NCI-H1048 (cell line): ENCODE measurements at places on chromosomes 5 and 9.

DNA sequence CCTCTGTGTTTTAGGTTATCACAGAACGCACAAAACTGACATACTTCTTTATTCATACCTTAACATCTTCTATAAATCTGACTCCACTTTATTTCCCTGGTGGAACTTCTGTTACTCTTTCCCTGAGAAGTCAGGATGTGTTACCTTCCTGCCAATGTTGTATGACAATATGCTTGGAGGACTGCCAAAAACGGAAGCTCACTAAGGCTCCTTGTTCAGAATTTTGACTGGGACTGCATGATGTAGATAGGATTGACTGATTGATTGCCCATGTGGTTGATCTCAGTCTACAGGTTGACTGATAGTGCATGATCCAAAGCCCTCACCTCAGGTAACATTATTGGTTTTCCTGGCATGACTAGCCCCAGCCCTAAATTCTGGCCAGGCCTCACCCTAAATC lies 319.4 kb downstream of the TLR4 start:
- DNase-seq: no peak

DNA sequence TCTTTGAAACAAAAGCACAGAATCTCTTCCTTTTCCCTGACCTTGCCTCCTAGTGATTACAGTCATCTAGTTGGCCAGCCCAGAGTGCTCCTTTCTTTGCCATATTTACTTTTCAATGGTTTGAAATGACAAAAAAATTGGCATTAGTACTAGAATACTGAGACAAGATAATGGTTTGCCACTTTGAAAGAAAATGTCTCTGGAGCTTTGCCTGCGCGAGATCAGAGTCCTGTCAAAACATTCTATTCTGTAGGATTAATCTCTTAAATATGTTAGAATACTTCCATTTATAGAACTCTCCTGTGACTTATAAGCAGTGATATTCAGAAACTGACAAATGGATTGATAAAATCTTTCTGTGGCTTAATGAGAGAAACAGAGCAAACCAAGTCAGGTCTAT lies 484.0 kb upstream of the IZUMO3 start:
- DNase-seq: no peak

GRCh38 chr9:100425758-100426157 lies 1.2 kb upstream of the MSANTD3 start:
- DNase-seq: no peak

- no peak for DNase-seq
These were observed 139.3 kb downstream of the PAX5 start for GRCh38 chr9:36894695-36895310.

- DNase-seq: no peak
These were observed 93.6 kb upstream of the PITX1 start for GRCh38 chr5:135127439-135128240.

DNA sequence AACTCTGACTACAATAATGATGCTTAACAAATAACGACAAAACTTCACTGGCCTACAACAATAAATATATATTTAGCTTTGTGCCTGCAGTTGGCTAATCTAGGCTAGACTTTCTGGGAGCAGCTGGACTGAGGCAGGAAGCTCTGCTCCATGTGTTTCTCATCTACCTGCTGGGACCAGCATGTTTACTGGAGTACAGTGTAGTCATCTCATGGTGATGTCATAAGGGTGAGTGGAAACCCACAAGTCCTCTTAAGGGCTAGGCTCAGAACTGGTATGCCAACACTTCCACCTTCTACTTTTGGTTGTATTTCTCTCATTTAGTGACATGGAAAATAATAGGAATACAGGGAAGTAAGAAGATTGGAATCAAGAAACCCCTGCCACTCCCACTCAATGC lies 85.7 kb upstream of the NIPBL start:
- DNase-seq: no peak

- DNase-seq: no peak
These were observed 2.2 kb downstream of the PAX5 start for GRCh38 chr9:37031902-37032301.

- DNase-seq: no peak
These were observed 73.7 kb upstream of the ADAMTS2 start for GRCh38 chr5:179418972-179419371.

DNA sequence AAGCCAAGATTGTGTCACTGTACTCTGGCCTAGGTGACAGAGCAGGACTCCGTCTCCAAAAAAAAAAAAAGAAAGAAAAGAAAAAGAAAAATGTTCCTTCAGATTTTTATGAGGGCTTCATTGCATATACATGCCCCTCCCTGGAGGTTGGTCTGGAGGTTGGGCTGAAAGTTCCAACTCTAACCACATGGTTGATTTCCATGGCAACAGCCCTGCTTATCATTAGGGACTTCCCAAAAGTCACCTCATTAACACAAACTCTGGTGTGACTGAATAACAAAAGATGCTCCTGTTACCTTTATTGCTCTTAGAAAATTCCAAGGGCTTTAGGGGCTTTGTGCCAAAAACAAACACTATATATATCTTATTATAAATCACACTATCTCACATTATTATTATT lies 113.8 kb downstream of the TMC1 start:
- no peak for DNase-seq

GRCh38 chr5:35902046-35902672 lies 36.3 kb downstream of the CAPSL start:
- DNase-seq: no peak

GRCh38 chr5:43514471-43514815 lies 505 bp downstream of the C5orf34 start:
- no peak for DNase-seq

GRCh38 chr5:151450605-151451004 lies 3.2 kb downstream of the SLC36A1 start:
- no peak for DNase-seq

DNA sequence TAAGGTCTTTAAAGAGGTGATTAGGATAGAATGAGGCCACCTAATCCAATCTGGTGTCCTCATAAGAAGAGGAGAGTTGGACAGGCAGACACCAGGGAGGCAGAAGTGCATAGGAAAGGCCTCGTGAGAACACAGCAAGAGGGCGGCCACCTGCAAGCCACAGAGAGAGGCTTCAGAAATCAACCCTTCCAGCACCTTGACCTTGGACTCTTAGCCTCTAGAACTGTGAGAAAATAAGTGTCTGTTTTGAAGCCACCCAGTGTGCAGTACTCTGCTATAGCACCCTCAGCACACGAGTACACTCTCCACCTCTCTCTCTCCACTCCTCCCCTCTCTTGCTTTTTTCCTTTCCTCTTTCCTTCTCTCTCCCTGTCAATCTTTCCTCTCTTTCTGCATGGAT lies 26.8 kb downstream of the NIPAL4 start:
- no peak for DNase-seq

GRCh38 chr5:115751176-115751575 lies 65.3 kb downstream of the CDO1 start:
- no peak for DNase-seq

DNA sequence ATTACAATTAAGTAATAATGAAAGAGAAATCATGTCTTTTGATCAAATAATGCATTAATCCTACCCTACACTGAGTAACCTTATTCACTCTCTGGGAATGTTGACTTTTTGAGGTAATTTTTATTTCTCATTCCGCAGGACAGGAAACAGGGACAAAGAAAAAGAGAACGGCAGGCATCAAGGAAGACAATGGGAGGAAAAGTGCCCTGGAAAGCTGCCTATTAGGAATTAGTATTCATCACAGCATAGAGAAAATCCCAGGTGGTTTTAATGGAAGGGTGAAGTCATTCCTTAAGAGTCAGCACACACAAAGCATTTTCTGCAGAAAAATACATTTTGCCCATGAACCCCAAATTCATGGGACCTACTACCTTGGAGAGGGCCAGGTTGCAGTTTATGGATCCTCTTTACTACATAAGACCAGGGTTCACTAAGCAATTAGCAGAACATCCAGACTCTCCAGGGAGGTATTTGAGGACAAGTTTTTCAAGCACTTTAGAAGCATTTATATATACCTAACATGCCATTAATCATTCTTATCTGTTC lies 9.4 kb downstream of the FSTL4 start:
- no peak for DNase-seq

DNA sequence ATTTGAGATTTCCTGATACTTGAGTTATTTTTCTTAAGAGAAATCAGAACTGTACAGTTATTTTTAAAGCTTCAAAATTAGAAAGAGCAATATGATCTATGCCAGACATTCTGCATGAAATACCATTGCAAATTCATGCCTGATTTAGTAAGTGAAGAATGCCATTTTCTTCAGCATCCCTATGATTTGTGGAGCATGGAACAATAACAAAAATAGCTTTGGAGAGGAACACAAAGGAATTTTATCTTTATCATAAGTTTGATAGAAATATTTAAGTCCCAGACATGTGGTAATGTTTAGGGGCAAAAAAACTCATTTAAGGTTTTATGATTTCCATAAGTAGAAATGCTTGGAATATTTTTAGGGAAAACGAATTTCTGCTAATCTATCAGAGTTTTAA lies 1863.4 kb downstream of the EFNA5 start:
- DNase-seq: no peak

DNA sequence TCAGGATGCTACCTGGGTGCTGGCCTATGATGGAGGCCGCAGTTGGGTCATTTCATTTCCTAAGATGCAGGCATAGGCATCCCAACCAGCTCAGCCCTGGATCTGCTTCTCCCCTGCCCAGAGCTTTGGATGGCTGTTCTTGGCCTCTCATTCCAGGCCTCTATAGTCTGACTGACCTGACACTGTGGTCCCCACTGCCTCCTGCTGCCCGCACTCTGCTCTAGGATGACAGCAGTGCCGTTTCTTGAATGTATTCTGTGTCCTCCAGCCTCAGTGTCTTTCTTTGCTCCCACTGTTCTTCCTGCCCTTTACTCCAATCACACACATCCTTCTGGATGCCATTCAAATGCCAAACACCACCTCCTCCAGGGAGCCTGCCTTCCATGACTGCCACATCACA lies 235.7 kb downstream of the HSPA4 start:
- no peak for DNase-seq

- DNase-seq: no peak
These were observed 10.0 kb upstream of the SHISAL2B start for GRCh38 chr5:64680289-64680688.

- DNase-seq: no peak
These were observed 729 bp upstream of the TNPO1 start for GRCh38 chr5:72815580-72816283.

DNA sequence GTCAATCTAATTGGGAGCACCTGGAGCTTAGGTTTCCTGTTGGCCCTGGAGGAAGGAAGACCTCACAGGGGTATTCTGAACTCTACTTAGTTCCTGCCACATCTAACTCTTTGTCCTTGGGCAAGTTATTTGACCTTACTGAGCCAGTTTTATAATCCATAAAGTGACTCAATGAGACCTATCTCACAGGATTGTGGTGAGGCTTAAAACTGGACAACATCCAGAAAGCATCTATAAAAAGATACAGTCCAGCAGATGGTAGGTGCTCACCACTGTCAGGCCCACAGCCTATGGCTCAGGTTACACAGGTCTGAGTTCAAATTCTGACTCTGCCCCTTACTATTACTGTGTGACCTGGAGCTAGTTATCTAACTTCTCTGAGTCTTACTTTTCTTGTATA lies 23.3 kb downstream of the KCNV2 start:
- no peak for DNase-seq

GRCh38 chr5:123438244-123438643 lies 15.0 kb upstream of the CEP120 start:
- no peak for DNase-seq

DNA sequence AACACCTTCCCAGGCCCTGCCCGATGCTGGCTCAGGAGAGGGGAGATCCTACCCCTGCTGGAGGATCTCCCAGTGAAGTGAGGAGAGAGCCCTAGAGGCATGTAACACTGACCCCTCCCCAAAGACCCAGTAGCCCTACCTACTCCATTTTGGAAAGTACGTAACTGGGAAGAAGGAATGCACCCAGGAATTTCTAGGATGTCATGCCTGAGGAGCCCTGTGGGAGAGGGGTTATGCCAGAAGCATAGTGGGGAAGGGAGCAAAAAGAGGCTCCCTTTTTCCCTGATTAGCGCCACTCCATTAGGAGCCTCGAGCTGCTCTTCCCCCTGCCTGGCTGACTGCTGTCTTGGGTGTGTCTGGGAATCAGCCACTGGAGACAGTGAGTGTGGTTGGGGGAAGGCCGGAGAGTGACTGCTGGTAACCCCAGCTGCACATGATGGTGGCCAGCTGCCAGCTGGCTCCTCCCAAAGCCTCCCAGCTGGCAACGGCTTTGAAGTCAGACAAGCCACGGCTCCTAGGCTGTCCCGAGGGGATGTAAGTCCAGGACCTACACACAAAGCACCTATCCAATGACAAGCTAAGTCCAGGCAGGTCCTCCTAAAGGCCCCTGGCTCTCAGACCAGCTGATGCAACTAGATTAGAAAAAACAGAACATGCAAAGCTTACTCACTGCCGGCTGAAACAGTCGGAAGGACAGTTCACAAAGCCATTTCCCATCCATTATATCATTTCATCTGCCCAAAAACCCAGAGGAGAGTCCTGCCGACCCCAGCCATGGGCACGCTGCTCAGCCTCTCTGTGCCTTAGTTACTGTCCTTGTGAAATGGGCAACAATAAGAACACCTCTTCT lies 136.5 kb upstream of the ABCA1 start:
- DNase-seq: no peak

DNA sequence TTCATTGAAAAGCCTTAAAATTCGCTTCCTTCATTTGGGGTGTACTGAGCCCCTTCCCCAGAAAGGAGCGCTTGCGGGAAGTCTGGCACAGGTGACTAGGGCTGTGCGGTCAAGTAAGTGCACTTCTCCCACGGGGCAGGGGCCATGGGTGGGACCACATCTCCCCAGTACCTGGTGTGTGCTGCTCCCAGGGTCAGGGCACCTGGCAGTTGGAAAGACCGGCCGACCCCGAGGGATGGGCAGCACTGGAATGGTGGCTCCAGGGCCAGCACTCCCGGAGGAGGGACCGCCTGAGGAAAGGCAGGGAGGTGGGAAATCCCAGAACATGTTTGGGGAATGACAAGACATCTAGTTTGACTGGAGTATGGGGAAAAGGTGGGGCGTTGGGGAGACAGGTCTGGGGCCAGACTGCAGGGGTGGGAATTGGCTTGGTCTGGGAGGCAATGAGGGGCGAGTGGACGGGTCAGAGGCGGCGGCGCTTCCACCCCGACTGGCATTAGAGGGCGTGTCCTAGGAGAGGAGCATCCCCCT lies 727 bp upstream of the GLIPR2 start:
- DNase-seq: no peak

DNA sequence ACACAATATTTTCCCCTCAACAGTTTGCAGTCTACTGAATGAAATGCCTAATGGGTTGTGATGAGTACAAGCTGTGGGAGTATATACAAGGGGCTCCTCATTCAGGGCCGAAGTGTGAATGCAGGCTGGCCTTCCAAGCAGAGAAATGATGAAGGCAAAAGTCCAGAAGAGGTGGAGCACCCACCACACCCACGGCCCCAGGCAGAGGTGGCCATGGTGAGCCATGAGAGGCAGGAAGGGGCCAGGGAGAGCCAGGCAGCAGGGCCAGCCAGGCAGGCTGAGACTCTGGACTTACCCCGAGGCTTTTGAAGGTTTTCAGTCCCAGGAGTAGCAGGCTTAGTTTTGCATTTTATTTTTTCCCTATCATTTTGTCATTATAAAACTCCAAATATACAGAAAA lies 218.1 kb downstream of the AUH start:
- no peak for DNase-seq

- no peak for DNase-seq
These were observed 77.6 kb upstream of the ADRA1B start for GRCh38 chr5:159838551-159839222.

DNA sequence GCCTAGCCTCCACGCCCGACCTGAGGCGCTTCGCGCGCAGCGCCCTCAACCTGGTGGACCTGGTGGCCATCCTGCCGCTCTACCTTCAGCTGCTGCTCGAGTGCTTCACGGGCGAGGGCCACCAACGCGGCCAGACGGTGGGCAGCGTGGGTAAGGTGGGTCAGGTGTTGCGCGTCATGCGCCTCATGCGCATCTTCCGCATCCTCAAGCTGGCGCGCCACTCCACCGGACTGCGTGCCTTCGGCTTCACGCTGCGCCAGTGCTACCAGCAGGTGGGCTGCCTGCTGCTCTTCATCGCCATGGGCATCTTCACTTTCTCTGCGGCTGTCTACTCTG lies 1.4 kb downstream of the KCNV2 start:
- DNase-seq: no peak
